WTC11 (cell line): ENCODE measurements at places on chromosomes 13 and 19.
A peak's percentile ranks its signal among the peaks of the same experiment; 100 is the strongest.

GRCh38 chr19:8233370-8233769 is 24.2 kb downstream of the CERS4 start:
- DNase-seq, result no peak
- no peak overlapping the region for H3K4me3 ChIP-seq
- H3K27ac ChIP-seq, result no peak overlapping the region
- H3K4me1 ChIP-seq, result 0 out of 2 replicates have a peak, but pooled peaks cover 3% of the 10 kb centered on the region
- no peaks in the 10 kb centered on the region for H3K27me3 ChIP-seq

GRCh38 chr19:38270587-38271167 is 6.3 kb downstream of the SPINT2 start:
- DNase-seq, result no peak
- no peak overlapping the region for H3K4me3 ChIP-seq
- peak overlapping the region; percentile 94 for H3K27ac ChIP-seq
- peaks cover 52% of the 10 kb centered on the region for H3K4me1 ChIP-seq
- no peaks in the 10 kb centered on the region for H3K27me3 ChIP-seq

DNA sequence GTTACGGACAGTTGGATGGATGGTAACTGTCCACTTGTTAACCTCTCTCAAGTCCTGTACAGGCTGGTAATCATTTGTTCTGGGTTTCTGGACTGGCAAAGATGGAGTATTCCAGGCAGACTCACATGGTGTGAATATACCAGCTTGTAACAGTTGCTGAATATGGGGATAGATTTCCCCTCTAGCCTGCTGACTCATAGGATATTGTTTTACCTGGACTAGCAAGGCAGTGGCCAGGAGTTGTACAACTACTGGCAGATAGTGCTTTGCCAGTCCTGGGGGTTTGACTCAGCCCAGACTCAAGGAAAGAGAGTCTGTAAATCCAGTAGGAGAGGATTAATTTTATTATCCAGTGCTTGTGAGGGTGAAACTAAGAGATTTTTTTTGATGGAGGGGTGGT is 74.0 kb downstream of the ZNF100 start:
- H3K27me3 ChIP-seq, result peaks cover 5% of the 10 kb centered on the region
- no peak for DNase-seq
- no peak overlapping the region for H3K27ac ChIP-seq
- H3K4me3 ChIP-seq, result no peak overlapping the region
- peaks cover 5% of the 10 kb centered on the region; the same call in 1 of the 2 replicates for H3K4me1 ChIP-seq
- H3K36me3 ChIP-seq, result peaks cover 53% of the 10 kb centered on the region

DNA sequence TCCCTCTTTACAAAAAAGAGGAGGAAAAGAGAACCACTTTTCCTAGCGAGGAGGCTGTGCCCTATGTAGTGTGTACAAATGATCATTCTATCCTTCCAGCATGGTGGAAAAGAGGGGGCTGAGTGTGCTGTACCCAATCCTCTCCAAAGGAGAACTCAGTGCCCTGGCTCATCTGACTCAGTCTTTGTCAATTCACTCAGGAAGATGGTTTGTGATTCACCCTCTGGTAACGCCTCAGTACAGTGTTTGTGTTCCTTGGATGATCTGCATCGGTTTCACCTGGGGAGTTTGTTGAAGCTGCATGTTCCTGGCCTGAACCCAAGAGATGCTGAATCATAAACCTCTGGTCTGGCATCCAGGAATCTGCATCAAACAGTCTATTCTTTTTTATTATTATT is 18.3 kb upstream of the ENOX1 start:
- H3K36me3 ChIP-seq, result peaks cover 2% of the 10 kb centered on the region; the same call in 1 of the 2 replicates
- 0 out of 2 replicates have a peak overlapping the region, but pooled peaks have one; percentile 27 for H3K4me3 ChIP-seq
- no peak for DNase-seq
- H3K27me3 ChIP-seq, result no peaks in the 10 kb centered on the region
- peak overlapping the region; percentile 78; the same call in 1 of the 2 replicates for H3K27ac ChIP-seq
- peaks cover 28% of the 10 kb centered on the region for H3K4me1 ChIP-seq

DNA sequence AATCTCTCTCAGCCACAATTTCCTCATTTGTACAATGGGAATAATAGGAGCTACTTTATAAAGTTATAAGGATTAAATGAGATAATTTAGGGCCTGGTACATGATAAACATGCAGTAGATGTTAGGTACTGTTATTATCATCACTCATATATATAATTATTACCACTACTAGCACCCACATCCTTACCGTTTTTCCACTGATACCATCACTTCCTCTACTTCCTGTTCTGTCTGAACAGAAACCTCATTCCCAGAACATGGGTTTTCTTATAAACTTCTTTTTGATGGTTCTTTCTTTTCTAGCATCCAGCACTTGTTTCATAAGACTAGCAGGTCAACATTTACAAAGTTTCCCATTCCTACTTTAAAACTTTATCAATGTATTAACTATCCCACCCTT is 6.3 kb downstream of the CDADC1 start:
- no peak overlapping the region for H3K27ac ChIP-seq
- no peak overlapping the region for H3K4me3 ChIP-seq
- 0 out of 2 replicates have a peak, but pooled peaks cover 3% of the 10 kb centered on the region for H3K36me3 ChIP-seq
- peaks cover 2% of the 10 kb centered on the region for H3K4me1 ChIP-seq
- DNase-seq, result no peak

- H3K36me3 ChIP-seq, result no peaks in the 10 kb centered on the region
- no peak for DNase-seq
- H3K4me3 ChIP-seq, result no peak overlapping the region
- no peak overlapping the region for H3K27ac ChIP-seq
These were observed 27.6 kb downstream of the SCEL start for GRCh38 chr13:77563111-77563510.

DNA sequence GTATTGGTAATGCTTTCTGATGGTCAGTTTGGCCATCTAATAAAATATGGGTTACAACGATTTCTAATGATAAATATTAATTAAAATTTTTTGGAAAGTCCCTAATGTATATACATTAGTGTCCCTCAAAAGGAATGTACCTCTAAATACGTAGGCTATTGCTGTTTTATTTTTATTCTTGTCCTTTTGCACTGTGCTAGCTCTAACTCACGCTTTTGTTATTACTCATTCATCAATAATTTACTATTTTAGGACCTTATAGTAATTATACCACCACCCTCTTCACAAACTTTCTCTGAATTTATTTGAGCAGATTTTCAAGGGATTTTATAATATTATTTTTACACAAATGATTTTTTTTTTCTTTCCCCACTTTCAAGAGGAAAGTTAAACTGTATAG is 795.9 kb upstream of the PCDH9 start:
- H3K27ac ChIP-seq, result no peak overlapping the region
- no peak overlapping the region for H3K4me3 ChIP-seq
- peaks cover 16% of the 10 kb centered on the region for H3K27me3 ChIP-seq
- DNase-seq, result no peak
